Stimulated activated CD4-positive, alpha-beta T cell treated with anti-CD3 and anti-CD28 coated beads, Interleukin-1b, Interleukin-23, amount 100 ng/mL, for 1 hour (primary cell): ENCODE measurements at places on chromosomes 6 and 20.

- no peak for DNase-seq
These were observed 647.8 kb downstream of the CD109 start for GRCh38 chr6:74343804-74344203.

DNA sequence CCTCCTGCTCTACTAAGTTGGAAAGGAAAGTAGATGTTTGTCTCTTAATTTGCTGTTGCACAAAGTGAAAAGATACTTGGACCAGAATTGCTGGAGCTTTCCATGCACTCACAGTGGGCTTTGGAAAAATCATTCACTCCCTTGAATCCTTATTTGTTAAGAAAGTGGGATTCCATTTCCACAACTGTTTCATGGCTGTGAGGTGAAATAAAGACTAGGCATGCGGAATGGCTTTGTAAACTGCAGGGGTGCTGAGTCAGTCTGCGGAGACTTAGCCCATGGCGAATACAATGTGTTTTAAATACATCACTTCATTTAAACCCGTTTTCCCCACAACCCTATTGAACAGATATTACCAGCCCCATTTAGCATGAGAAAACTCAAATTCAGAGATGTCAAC is 36.8 kb upstream of the CLDN20 start:
- DNase-seq: no peak

- no peak for DNase-seq
These were observed 40.5 kb downstream of the ARMC2 start for GRCh38 chr6:108888745-108889144.

DNA sequence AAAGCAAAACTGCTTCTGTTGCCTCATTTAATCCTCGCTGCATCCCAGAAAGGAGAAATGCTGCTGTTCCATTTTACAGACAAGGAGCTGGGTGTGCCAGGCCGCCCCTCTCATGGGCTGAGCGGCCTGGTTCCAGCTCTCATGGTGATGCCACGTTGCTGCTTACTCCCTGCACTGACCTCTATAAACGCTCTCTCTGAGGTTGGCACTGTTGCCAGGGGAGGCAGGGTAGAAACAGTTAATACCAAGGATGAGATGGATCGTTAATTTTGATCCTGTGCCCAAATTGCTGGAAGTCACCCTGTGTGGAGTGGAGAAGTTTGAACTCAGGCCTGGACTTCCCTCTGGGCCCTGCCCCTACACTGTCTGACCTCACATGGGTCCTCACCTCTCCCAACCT is 25.6 kb downstream of the SIRPA start:
- DNase-seq: no peak

DNA sequence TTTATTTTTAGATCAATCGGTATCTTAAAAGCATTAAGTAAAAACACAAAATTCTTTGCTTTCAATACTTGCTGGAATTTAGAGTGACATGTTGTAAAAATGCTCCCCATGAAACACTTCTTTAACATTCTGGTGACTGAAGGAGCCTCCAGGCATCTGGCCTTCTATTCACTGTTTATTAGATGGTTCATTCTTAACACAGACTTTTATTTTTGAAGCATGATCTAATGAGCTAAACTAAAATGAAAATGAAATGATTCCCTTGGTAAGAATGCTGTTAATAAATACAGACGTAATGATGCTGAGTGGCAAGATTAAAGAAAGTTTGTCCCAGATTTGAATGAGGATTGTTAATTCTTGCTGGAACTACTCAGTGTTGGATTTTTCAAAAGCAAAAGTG is 698.4 kb downstream of the TENT5A start:
- no peak for DNase-seq

GRCh38 chr20:39910536-39910935 is 778.5 kb downstream of the MAFB start:
- no peak for DNase-seq

DNA sequence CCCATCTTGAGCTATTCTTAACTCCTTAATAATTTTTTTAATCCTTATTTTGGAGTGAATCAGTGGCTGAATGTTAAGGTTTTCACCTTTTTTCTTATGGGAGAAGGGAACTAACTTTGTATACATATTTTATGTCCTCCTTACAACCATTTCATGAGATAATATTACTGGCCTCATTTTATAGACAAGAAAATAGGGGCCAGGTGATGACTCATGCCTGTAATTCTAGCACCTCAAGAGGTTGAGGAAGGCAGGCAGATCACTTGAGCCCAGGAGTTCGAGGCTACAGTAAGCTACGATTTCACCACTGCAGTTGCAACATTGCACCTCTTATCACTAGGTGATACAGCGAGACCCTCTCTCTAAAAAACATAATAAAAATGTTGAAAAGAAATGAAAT is 128.7 kb downstream of the TMEM242 start:
- no peak for DNase-seq

GRCh38 chr6:133298801-133299200 is 57.6 kb downstream of the EYA4 start:
- DNase-seq: no peak

DNA sequence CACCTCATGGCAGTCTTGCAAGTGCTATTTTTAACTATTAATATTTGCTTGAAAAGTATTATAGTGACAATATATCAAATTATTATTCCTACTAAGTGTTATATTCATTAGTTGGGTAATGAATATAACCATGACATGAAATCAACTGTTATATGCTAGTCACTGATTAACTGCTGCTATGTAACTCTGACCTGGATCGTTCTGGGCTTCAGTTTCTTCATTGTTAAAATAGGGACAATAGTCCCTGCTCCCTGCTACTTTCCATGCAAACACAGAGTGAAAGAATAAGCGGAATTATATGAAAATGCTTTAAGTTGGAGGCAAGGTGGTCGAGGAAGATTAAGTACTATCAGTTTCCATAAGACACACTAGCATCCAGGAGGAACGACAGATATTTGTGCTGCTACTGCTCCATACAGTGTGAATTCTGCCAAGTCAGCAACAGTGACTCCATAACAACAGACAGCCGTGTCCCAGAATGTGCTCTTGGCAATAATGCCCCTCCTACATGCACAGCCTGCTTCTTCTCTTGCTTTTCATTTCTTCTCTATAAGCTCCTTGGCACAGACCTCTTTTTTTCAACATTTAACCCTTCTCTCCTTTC is 107.2 kb downstream of the CHD6 start:
- DNase-seq: no peak

GRCh38 chr6:12748411-12748810 is 31.8 kb downstream of the PHACTR1 start:
- DNase-seq: no peak

DNA sequence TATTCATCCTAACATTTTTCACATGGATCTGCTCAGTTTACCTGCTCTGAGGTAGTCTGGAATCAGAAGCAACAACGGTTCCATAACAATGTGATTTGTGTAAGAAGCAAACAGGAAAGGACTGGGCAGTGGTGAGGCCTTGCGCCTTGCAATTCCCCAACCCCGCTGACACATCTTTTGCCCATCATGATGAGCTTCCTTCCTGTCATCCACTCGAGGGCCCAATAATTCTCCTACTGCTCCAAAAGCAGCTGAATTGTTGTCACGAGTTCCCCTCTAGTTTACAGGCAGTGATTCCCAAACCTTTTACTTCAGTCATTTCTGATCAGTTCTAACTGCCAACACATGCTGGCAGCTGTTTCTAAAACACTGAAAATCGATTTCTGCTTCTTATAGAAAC is 22.9 kb downstream of the STX7 start:
- DNase-seq: no peak

GRCh38 chr20:22490287-22491193 is 93.8 kb downstream of the FOXA2 start:
- no peak for DNase-seq

DNA sequence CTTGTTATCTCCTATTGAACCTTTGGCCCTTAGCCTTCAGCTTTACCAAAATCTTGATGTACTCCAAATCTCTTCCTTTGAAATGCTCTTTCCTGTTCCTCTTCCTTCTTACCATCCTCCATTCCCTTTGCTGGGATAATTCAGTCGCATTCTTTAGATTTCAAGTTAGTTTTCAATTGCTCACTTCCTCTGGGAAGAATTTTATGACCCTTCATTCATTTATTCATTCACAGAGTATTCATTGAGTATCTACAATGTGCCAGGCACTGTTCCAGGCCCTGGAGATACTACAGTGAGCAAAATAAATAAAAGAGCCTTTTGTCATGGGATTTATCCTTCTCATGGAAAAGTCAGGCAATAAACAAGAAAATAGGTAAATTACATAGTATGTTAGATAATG is 548.2 kb upstream of the FLRT3 start:
- no peak for DNase-seq

GRCh38 chr6:21533678-21534077 is 59.9 kb upstream of the SOX4 start:
- no peak for DNase-seq

GRCh38 chr6:134896910-134897309 is 53.0 kb downstream of the ALDH8A1 start:
- no peak for DNase-seq

DNA sequence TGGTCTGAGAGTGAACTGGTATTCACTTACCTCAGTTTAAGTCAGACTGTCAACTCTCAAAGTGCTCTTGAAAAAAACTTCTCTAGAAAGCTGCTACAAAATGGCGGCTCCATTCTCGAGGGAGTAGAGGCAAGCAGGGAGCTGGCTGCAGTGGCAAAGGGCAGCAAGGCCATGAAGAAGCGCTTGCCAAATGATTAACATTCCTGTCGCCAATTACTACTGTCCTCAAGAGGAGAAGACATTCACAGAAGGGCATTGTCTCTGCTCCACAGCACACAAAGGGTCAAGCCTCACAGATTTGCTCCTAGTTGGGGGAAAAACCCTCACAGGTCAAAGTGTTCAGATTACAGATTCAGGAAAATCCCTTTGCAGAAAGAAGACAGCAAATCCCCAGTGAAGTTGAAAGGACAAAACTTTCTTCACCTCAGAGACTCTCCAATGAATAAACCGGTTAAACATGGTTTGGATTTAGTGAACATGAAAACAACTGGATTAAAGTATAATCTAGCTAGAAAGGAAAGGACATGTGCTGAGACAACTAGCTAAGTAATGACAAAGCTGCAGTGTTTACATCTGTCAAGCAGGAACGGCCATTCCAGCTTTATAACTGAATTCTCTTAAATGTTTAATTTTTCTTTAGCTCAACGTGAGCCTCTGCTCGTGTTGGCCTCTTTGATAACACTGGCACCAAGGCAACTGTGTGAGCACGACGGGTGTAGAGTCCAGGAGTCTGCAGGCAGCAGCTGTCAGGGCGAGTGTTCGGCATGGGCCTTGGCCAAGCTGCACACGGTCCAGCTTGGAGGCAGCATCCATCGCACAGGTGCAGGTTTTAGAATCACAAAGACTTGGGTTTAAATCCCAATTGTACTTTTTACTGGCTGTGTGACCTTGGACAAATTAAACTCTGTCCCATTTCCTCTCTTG is 37.6 kb downstream of the NR2E1 start:
- DNase-seq: no peak

DNA sequence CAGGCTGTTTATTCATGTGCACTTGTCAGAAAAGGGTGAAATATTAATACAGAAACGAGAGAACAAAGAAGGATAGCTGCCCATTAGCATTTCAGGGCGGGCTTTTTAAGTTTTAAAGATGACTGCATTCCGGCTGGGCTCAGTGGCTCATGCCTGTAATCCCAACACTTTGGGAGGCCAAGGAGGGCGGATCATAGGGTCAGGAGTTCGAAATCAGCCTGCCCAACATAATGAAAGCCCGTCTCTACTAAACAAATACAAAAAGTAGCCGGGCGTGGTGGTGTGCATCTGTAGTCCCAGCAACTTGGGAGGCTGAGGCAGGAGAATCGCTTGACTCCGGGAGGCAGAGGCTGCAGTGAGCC is 130.5 kb downstream of the HFE start:
- DNase-seq: no peak

DNA sequence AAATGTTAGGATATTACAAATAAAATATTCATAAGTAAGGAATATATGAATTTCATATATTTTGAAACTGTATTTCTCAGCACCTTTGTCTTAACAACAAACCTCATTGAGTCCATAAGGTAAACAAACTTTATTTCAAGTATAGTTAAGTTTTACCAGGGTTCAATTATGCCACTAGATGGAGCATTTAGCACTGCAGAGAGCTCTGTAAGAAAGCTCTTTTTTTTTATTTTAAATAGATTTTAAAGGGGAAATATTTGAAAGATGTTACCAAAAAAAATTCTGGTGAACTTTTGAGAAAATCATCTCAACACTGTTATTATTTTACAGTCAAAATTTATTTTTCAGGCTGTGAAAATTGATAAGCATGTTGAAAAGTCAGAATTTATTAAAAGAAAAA is 955.2 kb upstream of the EYS start:
- no peak for DNase-seq

DNA sequence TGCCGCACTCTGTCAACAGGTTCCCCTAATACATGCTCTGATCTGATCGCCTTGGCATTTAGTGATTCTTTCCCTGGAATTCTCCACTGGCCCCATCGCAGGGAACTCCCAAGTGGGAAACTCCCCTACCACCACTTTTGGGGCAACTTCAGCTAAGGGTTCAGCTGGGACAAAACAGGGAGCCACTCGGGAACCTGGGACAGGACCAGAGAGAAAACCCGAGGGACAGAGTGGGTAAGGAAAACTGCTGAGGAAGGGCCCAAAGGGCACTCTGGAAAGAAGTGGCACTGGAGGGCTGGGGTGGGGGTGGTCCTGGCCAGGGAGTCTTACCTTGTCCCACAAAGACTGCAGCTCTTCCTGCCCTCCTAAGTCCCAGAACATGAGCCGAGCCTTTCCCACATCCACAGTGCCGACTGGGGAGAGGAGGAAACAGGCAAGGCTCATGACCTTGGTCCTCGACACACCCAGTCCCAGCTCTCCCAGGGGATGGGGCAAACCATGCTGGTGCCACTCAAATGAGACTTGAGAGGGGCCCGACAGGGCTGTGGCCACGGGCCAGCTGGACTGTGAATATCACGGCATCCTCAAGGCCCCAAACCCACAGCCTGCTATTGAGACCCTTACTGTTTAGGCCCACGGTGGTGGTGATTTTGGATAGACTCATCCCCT is 1.6 kb downstream of the ARFRP1 start:
- no peak for DNase-seq

DNA sequence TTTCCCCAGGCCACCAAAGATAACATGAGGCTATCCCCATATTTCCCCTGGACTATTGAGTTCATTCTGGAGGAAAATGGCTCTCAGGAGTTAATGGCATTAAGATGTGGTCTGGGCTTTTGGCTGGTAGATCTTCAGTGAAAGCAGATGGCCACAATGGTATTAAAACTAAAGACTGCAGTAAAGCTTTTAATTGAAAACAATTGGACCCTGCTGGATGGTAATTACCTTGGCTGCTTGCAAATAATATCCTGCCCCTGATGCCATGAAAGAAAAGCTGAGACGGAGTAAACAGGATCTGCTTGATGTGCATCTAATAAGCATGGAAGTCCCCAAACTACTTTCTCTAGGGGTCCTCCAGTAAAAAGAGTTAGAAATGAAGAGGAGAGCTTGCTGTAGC is 255.8 kb downstream of the QKI start:
- no peak for DNase-seq

GRCh38 chr6:49151957-49152356 is 311.1 kb downstream of the MMUT start:
- DNase-seq: no peak

- DNase-seq: no peak
These were observed 74.4 kb upstream of the RIPOR2 start for GRCh38 chr6:25010176-25010575.

GRCh38 chr20:39282619-39283092 is 320.5 kb downstream of the DHX35 start:
- no peak for DNase-seq
